Ascending aorta (tissue), 2 donors: ENCODE measurements at places on chromosomes 1 and 21. TPM values are rescaled to one million over a fixed set of nuclear protein-coding genes. Genes with fewer than 3 reads are reported as not detected.

The ADAMTS4 gene
- total RNA-seq: 109 TPM

DNA sequence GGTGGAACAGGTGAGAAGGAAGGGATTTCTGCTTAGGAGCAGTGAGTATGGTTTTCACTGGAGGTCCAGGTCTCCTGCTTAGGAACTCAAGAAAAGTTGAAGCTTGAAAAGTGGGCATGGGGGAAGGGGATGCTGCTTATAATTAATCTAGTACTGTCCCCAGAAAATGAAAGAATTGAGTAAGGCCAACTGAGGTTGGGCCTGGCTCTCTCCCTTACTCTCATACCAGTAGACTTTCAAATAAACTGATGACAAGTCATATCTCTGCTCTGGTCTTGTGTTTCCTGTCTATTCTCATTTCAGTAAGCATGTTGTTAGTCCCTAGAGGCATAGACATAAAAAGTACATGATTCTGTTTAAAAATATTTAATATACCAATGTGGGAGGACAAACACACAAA, 26.4 kb downstream of the CD48 start:
- H3K4me3 ChIP-seq: no peak overlapping the region
- H3K4me1 ChIP-seq: no peaks in the 10 kb centered on the region
- no peaks in the 10 kb centered on the region for H3K27me3 ChIP-seq
- H3K36me3 ChIP-seq: no peaks in the 10 kb centered on the region
- DNase-seq: no peak
- no peak overlapping the region for H3K27ac ChIP-seq

GRCh38 chr1:166676981-166677380, 162.3 kb upstream of the POGK start:
- no peak for DNase-seq
- no peak overlapping the region for H3K4me3 ChIP-seq
- no peaks in the 10 kb centered on the region for H3K36me3 ChIP-seq
- H3K27me3 ChIP-seq: no peaks in the 10 kb centered on the region
- H3K4me1 ChIP-seq: no peaks in the 10 kb centered on the region

The RYR2 gene
- total RNA-seq: 15.2 TPM

The CHI3L1 gene
- 73.8 TPM for total RNA-seq

The IFI44L gene
- 19.5 TPM for total RNA-seq

GRCh38 chr1:111475701-111476100, 1.9 kb downstream of the C1orf162 start:
- no peaks in the 10 kb centered on the region for H3K4me1 ChIP-seq
- no peaks in the 10 kb centered on the region for H3K27me3 ChIP-seq
- no peak for DNase-seq
- no peaks in the 10 kb centered on the region for H3K36me3 ChIP-seq

DNA sequence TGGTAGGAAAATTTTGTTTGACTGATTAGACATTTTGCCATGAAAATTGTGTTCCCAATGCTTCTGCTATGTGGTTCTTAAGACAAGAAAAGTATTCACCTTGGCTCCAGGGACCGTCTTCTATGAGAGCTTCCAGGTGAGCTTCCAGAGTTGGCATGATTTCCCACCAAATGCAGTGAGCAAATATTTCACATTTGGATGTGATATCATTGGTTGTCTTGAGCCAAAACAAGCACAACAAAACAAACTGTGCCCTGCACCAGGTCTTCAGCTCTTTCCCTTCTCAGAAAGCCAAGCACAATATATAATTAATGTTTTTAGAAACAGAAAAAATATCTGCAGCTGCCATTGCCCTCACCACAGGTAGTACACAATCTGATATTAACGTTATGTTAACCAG, 1009.0 kb downstream of the PLA2G4A start:
- no peak overlapping the region for H3K4me3 ChIP-seq

DNA sequence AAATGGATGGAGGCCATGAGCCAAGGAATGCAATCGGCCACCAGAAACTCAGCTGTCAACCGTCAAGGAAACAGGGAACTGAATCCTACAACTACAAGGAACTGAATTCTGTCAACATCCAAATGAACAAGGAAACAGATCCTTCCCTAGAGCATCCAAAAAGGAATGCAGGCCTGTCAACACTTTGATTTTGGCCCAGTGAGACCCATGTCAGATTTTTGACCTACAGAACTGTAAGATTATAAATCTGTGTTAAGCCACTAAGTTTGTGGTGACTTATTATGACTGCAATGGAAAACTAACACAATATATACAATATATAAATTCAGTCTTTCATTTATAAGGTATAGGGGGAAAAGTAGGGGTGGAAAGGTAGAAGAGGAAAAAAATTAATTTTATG, 55.3 kb downstream of the SHCBP1L start:
- H3K4me1 ChIP-seq: no peaks in the 10 kb centered on the region
- no peaks in the 10 kb centered on the region for H3K27me3 ChIP-seq
- H3K27ac ChIP-seq: no peak overlapping the region
- H3K36me3 ChIP-seq: no peaks in the 10 kb centered on the region

DNA sequence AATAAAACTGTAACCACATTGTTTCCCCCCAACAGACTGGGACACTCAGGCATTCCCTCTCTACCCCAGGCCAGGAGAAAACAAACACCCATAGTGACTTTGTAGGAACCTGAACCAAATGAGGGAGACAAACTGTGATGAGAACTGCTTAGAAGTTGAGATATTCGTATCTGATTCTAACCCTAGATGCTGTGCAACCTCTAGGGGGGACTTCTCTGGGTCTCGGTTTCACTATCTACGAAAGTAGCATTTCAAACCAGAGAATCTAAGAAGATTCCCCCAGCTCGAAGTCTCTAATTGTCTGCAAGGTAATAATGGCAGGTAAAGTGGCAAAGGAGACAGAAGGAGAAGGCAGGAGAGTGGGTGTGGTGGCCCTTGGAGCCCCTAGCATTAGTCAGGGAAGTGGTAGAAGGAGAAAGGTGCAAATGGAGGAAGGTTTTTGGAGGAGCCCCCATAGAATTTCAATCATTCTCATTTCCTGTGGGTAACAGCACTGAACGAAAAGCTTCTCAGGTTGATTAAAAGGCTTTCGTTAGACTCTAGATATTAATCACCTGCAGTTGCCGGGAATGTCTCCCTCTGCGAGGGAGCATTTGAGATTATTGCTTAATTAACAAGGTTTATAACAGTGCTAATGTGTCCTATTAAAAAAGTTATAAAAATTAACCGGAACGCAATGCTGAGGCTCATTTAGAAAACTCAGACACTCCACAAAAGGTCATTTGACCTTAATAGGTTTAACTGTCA, 46.4 kb downstream of the BEND5 start:
- no peaks in the 10 kb centered on the region for H3K4me1 ChIP-seq
- H3K27me3 ChIP-seq: no peaks in the 10 kb centered on the region

The KLHL20 gene
- 15.5 TPM for total RNA-seq

GRCh38 chr1:197811769-197812168, 36.5 kb upstream of the DENND1B start:
- H3K4me3 ChIP-seq: no peak overlapping the region
- no peaks in the 10 kb centered on the region for H3K27me3 ChIP-seq
- no peaks in the 10 kb centered on the region for H3K36me3 ChIP-seq
- no peak for DNase-seq

DNA sequence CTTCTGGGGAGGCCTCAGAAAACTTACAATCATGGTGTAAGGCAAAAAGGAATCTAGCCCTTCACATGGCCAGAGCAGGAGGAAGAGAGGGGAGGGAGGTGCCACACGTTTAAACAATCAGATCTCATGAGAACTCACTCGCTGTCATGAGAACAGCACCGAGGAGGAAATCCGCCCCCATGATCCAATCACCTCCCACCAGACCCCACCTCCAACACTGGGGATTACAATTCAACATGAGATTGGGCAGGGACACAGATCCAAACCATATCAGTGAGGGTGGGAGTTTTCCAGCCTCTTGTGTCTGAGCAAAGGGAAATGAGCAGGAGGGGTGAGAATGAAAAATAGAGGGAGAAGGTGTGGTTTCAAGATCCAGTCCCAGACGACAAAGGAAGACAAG, 482.1 kb upstream of the VAMP3 start:
- H3K4me3 ChIP-seq: no peak overlapping the region
- H3K27ac ChIP-seq: no peak overlapping the region
- peaks cover 6% of the 10 kb centered on the region for H3K4me1 ChIP-seq
- DNase-seq: no peak

DNA sequence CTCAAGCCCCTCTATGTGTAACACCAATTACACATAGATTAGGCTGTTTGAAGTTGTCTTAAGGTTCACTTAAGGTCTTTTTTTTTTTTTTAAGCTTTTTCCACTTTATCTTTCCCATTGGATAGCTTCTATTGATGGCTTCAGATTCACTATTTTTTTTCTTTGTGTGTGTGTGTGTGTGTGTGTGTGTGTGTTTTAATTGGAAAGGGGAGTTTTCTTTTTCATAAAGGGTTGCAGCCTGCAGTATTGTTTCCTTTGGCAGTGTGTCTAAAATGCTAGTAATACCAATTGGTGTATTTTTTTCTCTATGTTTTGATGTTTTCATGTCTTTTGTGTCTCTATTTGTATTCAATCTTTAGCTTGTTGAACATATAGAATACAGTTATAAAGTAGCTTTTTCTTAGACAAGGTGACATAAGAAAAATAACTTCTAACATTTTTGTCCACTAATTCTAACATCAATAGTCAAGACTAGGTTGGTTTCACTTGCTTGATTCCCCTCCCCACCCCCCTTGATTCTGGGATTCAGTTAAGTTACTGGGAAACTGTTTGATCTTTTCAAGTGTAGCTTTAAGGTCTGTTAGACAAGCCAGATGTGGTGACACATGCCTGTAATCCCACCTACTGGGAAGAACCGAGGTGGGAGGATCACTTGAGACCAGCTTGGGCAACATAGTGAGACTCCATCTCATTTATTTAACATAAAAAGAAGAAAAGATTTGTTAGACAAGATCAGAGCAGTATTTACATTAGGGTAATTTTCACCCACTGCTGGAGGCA, 21.4 kb downstream of the PRRC2C start:
- peaks cover 4% of the 10 kb centered on the region for H3K4me1 ChIP-seq
- no peaks in the 10 kb centered on the region for H3K36me3 ChIP-seq
- DNase-seq: no peak
- H3K27me3 ChIP-seq: no peaks in the 10 kb centered on the region

DNA sequence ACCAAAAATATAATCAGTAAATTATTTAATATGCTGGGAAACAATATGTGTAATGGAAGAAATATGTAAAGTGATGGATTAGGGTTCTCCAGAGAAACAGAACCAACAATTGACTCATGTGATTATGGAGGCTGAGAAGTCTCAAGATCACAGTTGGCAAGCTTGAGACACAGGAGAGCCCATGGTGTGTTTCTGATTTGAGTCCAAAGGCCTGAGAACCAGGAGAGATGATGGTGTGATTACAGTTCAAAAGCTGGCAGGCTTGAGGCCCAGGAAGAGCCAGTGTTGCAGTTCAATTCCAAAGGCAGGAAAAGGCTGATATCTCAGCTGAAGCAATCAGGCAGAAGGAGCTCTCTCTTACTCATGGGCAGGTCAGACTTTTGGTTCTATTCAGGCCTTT, 138.8 kb upstream of the NBPF11 start:
- no peak overlapping the region for H3K4me3 ChIP-seq
- no peaks in the 10 kb centered on the region for H3K4me1 ChIP-seq
- DNase-seq: no peak
- H3K27me3 ChIP-seq: no peaks in the 10 kb centered on the region
- no peaks in the 10 kb centered on the region for H3K36me3 ChIP-seq

The SPATA46 gene
- total RNA-seq: not detected

GRCh38 chr1:32393832-32394140, 455 bp downstream of the BSDC1 start:
- H3K27me3 ChIP-seq: no peaks in the 10 kb centered on the region
- peak; percentile 79 for DNase-seq
- H3K27ac ChIP-seq: peak overlapping the region; percentile 95
- peak overlapping the region; percentile 72 for H3K4me3 ChIP-seq

The PCSK9 gene
- total RNA-seq: not detected

DNA sequence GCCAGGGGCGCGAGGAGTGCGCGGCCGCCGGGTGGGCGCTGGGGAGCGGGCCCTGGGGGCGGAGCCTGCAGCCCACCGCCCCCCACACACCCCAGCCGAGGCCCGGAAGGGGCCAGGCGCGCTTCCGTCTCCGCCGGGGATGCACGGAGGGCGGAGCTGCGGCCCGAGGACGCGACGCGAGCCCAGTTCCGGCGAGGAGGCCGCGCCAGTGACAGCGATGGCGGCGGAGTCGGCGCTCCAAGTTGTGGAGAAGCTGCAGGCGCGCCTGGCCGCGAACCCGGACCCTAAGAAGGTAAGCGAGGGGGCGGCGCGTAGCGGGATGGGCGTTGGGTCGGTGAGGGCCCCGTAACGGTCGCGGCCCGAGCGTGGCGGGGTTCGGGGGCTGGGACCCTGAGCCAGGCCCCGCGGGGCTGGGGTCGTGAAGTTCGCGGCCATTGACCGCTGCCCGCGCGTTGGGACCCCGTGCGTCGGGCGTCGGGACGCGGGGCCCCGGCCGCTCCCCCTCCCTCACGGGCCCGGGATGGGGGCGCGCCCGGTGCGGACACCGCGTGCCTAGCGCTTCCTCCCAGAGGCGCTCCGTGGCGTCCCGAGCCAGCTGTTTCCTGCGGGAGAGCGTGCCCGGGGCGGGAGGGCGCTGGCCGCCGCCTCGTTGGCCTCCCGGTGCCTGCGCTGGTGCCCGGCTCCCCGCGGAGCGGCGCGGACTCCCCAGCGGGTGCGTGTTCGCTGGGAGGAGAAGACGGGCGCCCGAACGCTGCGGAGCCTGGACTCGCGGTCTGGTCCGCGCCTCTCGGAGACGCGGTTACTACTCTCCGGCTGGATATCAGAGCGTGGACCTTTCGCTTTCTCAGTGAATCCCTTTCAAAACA, at the start of gene ELOA:
ELOA (plus strand) TSS at position 185 of the 866 bp plus-strand sequence; CDS start at position 218, 33 bp downstream.
- no peaks in the 10 kb centered on the region for H3K27me3 ChIP-seq
- H3K4me1 ChIP-seq: peaks cover 12% of the 10 kb centered on the region
- no peak for DNase-seq

GRCh38 chr1:42172381-42173133, 8.0 kb upstream of the GUCA2A start:
- H3K4me3 ChIP-seq: no peak overlapping the region
- H3K4me1 ChIP-seq: peaks cover 15% of the 10 kb centered on the region
- DNase-seq: no peak
- no peak overlapping the region for H3K27ac ChIP-seq
- H3K36me3 ChIP-seq: no peaks in the 10 kb centered on the region

- no peak overlapping the region for H3K4me3 ChIP-seq
- H3K27me3 ChIP-seq: no peaks in the 10 kb centered on the region
- H3K36me3 ChIP-seq: no peaks in the 10 kb centered on the region
- no peak for DNase-seq
- no peaks in the 10 kb centered on the region for H3K4me1 ChIP-seq
These were observed 49.7 kb downstream of the SIPA1L2 start for GRCh38 chr1:232579958-232580941.

The ADORA1 gene
- 2.0 TPM for total RNA-seq

- DNase-seq: no peak
- H3K27me3 ChIP-seq: no peaks in the 10 kb centered on the region
- H3K4me1 ChIP-seq: no peaks in the 10 kb centered on the region
- no peak overlapping the region for H3K4me3 ChIP-seq
- no peak overlapping the region for H3K27ac ChIP-seq
These were observed 10.9 kb downstream of the PADI2 start for GRCh38 chr1:17108360-17108759.

The OR2W3 gene
- total RNA-seq: not detected

GRCh38 chr1:23736437-23737134, 6.7 kb upstream of the ELOA start:
- H3K36me3 ChIP-seq: no peaks in the 10 kb centered on the region
- no peaks in the 10 kb centered on the region for H3K4me1 ChIP-seq
- H3K4me3 ChIP-seq: no peak overlapping the region
- H3K27me3 ChIP-seq: no peaks in the 10 kb centered on the region
- no peak overlapping the region for H3K27ac ChIP-seq
- no peak for DNase-seq
